ENCODE measurements at places on chromosomes 6 and 20. TPM values are rescaled to one million over a fixed set of nuclear protein-coding genes. Genes with fewer than 3 reads are reported as not detected.
A peak's percentile ranks its signal among the peaks of the same experiment; 100 is the strongest.

VSTM2L gene
- 303 TPM for total RNA-seq

GRCh38 chr6:64299176-64299575 is 663.6 kb downstream of the PHF3 start:
- no peak for DNase-seq

DNA sequence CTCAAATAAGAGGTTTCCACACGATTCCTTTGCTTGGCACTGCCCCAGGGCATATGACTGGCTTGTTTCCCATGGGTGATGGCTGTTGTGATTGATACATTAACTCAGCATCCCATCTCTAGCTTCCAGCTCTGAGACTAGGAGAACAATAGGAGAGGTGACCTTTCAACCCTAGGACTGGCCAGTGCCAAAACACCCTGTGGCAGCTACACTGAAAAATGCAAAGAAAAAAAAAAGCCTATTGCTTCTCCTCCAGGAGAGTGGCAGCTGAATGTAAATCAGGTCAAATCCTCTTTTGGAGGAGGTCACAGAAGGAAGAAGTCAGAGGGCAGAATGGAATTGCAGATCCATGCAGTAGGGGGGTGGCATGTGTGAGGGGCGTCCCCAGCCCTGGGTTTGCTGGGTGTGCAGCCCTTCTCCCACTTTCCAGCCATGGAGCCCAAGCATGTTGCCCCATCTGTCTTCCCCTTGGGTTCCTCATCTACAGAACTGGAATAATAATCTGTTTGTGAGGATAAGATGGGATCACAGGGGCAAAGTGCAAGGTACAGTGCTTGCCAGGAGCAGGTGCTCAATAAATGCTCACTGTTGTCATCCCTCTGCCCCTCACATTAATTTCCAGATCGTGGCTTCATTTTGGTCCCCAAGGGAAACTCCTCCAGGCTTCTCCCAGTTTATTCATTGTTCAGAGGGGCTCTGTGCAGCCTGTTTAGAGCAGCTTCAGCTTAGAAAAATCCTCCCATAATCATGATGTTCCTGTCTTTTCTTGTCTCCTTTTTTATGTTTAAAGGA is 245.0 kb upstream of the RIN2 start:
- no peak for DNase-seq

- no peak for DNase-seq
Measured at GRCh38 chr6:142816031-142816430, 128.9 kb downstream of the HIVEP2 start.

- no peak for DNase-seq
Measured at GRCh38 chr20:35630636-35631035, 15.0 kb downstream of the SPAG4 start.

- DNase-seq = peak; percentile 64
Measured at GRCh38 chr6:5025911-5026819, 22.3 kb upstream of the RPP40 start.

DNA sequence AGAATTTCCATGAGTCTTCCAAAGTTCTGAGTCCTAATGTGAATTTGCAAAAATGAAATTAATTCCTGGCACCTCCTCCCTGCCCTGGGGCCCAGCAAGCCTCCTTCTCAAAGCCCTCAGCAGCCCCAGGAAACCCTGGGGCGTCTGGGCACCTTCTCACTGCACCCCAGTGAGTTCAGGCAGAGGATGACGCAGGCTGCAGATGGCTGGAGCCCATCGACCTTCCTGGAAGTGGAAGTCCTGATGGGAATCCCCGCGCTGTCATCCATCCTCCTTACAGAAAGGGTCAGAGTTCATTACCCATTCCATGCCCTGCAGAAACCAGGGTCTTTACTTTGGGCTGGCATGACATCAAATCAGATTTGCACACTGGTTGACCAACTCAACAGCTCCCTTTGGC is 31.6 kb downstream of the DLL1 start:
- DNase-seq = no peak

GRCh38 chr6:119497988-119498727 is 148.6 kb upstream of the MAN1A1 start:
- DNase-seq = no peak

GRCh38 chr6:121305957-121306607 is 28.2 kb downstream of the TBC1D32 start:
- no peak for DNase-seq

GSTA1 gene
- total RNA-seq = not detected

Measured in right atrium auricular region (tissue), 2 donors.